Caco-2 (cell line): ENCODE measurements at places on chromosomes 2 and 18. TPM values are rescaled to one million over a fixed set of nuclear protein-coding genes. Genes with fewer than 3 reads are reported as not detected.

GRCh38 chr18:3931013-3931315 lies 481.0 kb downstream of the TGIF1 start:
- H3K4me1 ChIP-seq = no peaks in the 10 kb centered on the region
- H3K27me3 ChIP-seq = no peaks in the 10 kb centered on the region
- DNase-seq = no peak
- no peak overlapping the region for H3K4me3 ChIP-seq

DNA sequence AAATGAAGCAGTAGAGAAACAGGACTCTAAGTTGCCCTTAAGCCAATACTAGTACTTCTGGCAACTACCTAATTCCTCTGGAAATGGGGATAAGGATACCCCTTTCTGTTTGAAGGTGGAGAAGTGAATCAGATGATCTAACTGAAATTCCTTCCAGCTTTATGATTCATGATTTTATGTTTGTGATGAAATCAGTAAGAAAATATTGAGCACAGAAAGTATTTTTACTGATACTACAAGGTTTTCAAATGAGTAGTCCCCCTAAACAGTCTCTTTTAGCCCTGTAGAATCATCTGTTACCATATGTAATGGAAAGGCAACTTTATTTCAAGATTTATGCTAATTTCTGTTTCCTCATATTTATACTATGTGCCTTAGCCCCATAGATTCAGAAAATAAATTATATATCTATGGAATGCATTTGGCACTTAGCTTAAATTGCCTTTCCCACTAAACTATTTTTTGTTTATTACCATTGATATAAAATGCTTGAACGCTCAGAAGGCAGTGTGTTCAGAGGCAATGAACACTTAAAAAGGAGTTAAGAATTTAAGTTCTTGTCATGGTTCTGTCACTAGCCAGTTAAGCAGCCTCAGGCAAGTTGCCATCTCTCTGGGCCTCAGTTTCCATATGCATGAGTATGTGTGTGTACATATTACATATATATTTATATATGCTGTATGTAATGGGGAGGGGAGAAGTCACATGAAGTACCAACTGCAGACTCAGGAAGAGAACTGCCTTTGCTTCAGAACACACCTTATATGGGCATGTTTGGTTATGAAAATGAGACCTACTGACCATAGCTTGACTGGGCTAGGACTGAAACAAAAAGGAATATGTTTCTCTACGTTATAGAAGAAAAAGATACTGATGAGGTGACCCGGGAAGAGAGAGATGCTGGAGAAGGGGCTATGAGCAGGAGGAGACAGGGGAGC lies 97.7 kb downstream of the CDC42EP3 start:
- no peaks in the 10 kb centered on the region for H3K27me3 ChIP-seq
- no peaks in the 10 kb centered on the region for H3K36me3 ChIP-seq
- DNase-seq = no peak
- peaks cover 36% of the 10 kb centered on the region for H3K4me1 ChIP-seq

GRCh38 chr18:23281626-23282436 lies 146.5 kb downstream of the CABLES1 start:
- no peak overlapping the region for H3K27ac ChIP-seq
- H3K36me3 ChIP-seq = no peaks in the 10 kb centered on the region
- no peak for DNase-seq
- peaks cover 7% of the 10 kb centered on the region; the same call in 1 of the 2 replicates for H3K4me1 ChIP-seq
- H3K27me3 ChIP-seq = no peaks in the 10 kb centered on the region

DNA sequence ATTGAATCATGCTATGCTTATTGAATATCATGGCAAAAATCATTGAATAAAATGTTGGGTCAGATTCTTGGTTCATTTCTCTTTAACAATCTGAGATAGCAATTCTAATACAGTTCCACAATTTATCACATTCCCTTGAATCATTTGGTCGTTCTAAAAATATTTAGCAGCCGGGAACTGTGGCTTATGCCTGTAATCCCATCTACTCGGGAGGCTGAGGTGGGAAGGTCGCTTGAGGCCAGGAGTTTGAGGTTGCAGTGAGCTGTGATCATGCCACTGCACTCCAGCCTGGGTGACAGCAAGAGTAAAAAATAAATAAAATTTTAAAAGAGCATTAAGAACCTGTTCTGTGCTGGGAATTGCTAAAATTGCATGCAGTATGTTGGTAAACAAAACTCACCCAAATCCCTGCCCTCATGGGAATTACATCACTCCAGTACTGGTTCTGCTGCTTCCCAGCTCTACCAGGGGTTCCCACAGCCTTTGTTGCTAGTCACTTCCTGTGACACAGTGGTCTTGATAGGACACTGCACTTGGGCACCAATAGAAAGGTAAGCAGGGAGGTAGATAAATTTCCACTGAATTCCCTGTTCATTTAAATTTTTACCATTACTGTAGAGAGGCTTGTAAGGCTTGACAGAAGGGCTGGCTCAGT lies 200.4 kb downstream of the CTNNA2 start:
- no peaks in the 10 kb centered on the region for H3K27me3 ChIP-seq
- H3K4me1 ChIP-seq = peaks cover 18% of the 10 kb centered on the region
- H3K4me3 ChIP-seq = no peak overlapping the region
- no peaks in the 10 kb centered on the region for H3K36me3 ChIP-seq
- H3K27ac ChIP-seq = no peak overlapping the region
- DNase-seq = no peak

GRCh38 chr18:55858661-55859515 lies 270.9 kb upstream of the TCF4 start:
- H3K4me1 ChIP-seq = peaks cover 15% of the 10 kb centered on the region
- no peak overlapping the region for H3K27ac ChIP-seq
- no peaks in the 10 kb centered on the region for H3K27me3 ChIP-seq
- no peak for DNase-seq
- H3K36me3 ChIP-seq = no peaks in the 10 kb centered on the region

DNA sequence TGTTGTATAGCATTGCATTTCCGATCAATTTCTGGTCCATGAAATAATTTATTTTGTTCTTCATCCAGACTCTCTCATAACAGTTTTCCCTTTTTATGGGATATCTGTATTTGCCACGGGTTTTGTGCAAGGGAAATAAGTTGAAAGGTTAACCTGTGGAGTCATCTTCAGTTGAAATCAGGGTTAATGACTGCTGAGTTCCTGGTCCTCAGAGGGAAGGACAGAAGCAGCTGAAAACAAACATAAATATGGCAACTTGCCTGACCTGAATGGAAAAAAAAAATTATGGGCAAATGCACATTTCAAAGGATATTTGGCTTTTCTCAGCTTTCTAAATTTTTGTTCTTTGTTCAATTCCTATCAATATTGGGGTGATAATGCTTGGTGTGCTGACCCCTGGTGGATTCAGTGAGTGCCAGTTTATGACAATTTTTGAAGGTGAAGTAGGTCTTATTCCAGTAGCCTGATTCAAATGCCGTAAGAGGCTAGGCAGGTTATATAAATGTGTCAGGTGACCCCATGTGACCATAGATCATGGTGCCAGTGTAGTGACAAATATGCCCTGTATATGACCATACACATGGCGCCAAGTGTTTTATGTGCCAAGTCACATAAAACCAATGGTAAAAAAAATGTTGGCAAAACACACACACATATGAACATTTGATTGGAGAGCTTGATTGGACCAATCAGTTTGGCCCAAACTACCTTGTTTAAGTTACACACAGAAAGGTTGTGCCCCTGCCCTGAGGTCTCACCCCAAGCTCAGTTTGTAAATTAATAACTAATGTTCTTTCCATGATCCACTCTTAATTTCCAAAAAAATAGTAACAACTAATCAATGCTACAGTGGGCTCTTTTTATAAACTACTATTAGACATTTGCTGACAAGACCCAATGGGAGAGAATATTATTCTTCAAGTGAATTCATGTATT lies 47.6 kb upstream of the FAM124B start:
- H3K27me3 ChIP-seq = no peaks in the 10 kb centered on the region
- no peaks in the 10 kb centered on the region for H3K4me1 ChIP-seq
- no peaks in the 10 kb centered on the region for H3K36me3 ChIP-seq

GRCh38 chr2:60320724-60321123 lies 232.7 kb downstream of the BCL11A start:
- DNase-seq = no peak
- H3K27me3 ChIP-seq = no peaks in the 10 kb centered on the region
- no peak overlapping the region for H3K27ac ChIP-seq
- H3K4me1 ChIP-seq = 0 out of 2 replicates have a peak, but pooled peaks cover 3% of the 10 kb centered on the region
- H3K4me3 ChIP-seq = no peak overlapping the region

GRCh38 chr2:102999958-103000357 lies 238.1 kb downstream of the TMEM182 start:
- H3K27ac ChIP-seq = no peak overlapping the region
- H3K4me3 ChIP-seq = no peak overlapping the region
- H3K36me3 ChIP-seq = no peaks in the 10 kb centered on the region
- no peaks in the 10 kb centered on the region for H3K4me1 ChIP-seq

GRCh38 chr2:218780046-218780445 lies 1.9 kb upstream of the CYP27A1 start:
- H3K27ac ChIP-seq = no peak overlapping the region
- no peaks in the 10 kb centered on the region for H3K27me3 ChIP-seq
- H3K36me3 ChIP-seq = no peaks in the 10 kb centered on the region
- peaks cover 15% of the 10 kb centered on the region; the same call in 1 of the 2 replicates for H3K4me1 ChIP-seq
- H3K4me3 ChIP-seq = no peak overlapping the region
- no peak for DNase-seq

Gene SGPP2
- total RNA-seq = not detected in 2 replicates

DNA sequence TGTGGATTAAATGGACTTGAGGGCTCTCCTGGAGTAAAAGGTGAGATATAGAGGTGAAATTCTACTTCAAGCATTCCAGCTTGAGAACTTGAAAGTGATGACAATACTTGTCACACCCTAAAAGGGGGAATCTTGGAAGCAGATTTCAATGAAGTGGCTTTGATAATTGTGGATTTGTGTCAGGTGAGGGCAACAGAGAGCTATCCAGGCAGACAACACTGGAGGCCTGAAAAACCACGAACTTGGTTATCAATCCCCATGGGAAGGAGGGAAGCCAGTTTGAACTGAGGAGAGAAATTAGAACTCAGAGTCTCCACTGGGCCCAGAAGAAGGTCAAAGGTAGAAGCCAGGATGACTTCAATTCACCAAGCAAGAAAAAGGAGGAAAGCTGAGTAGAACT lies 263.9 kb downstream of the FIGN start:
- H3K4me1 ChIP-seq = no peaks in the 10 kb centered on the region
- H3K27me3 ChIP-seq = no peaks in the 10 kb centered on the region
- no peaks in the 10 kb centered on the region for H3K36me3 ChIP-seq
- H3K27ac ChIP-seq = no peak overlapping the region
- H3K4me3 ChIP-seq = no peak overlapping the region
